Peyer's patch (tissue), 4 donors: ENCODE measurements at places on chromosomes 5 and 9. TPM values are rescaled to one million over a fixed set of nuclear protein-coding genes. Genes with fewer than 3 reads are reported as not detected.

- DNase-seq, result no peak
Observed at GRCh38 chr5:5316334-5316733, 106.1 kb upstream of the ICE1 start.

FBLL1 gene
- not detected for total RNA-seq

RORB gene
- 0.94 TPM for total RNA-seq

ADGRV1 gene
- total RNA-seq, result 2.4 TPM
